GOT3 (cell line): ENCODE measurements at places on chromosomes 11 and 22.

GRCh38 chr11:11336664-11337063 lies 16.4 kb downstream of the CSNK2A3 start:
- no peak for DNase-seq

- DNase-seq = no peak
Measured at GRCh38 chr22:27836181-27836580, 34.6 kb upstream of the MN1 start.

- DNase-seq = no peak
Measured at GRCh38 chr11:95102733-95103132, 13.1 kb downstream of the ENDOD1 start.

DNA sequence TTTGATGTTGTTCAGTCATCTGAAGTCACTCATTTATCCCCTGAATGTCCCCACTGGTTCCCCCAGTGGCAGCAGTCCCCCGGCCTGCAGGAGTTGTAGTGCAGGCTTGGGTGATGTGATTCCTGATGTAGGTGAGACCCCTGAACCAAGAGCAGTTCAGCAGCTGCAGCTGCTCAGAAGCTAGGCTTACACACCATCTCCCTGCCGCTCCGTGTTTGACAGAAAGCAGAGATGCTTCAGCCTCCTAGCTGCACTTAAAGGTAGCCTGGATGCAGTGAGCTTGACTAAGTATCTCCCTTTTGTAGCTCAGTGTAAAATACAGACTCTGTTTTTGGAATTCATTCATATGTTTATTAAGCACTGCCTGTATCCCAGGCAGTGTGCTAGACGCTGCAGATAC lies 47.3 kb downstream of the C22orf31 start:
- no peak for DNase-seq

DNA sequence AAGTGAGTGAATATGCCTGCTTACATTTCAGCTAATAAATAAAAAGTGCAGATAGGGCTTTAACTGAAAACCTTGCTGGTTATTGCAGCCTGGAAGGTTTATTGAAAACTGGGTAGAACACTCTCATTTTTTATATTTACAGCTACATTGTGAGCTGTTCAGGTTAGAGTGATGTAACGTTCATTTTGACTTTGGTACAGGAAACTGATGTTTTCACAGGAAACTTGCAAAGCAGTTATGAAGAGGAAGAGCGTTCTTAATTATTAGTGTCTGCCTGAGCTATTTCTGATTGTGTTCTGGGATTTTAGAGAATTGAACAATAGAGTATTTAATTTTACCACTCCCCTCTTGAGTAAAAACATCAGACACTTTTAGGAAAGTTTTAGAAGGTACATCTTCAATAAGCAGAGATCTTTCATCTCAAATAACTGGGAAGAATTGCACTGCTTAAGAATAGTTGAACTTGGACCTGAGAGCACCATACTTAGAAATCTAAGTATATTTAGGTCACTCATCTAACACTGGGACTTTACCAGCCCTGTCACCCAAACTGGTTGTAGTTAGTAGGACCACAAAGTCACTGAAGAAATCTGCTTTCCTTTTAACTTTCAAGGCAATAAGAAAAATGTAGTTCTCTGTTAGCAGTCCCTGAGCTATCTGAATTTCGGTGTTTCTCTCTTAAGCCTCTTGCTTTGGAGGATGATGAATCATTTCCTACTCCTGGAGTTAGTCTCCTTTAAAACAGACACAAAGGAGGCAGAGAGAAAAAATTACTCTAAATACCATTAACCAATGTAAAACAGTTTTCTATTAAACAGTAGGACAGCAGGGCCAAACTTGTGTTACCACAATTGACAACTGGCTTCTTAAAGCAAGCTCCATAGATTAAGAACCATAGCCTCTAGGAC lies 128.6 kb upstream of the DDI1 start:
- no peak for DNase-seq

- DNase-seq = no peak
Measured at GRCh38 chr11:60281485-60281884, 1.0 kb downstream of the MS4A4A start.

GRCh38 chr11:61486779-61487178 lies 21.8 kb upstream of the LRRC10B start:
- DNase-seq = no peak

- no peak for DNase-seq
Measured at GRCh38 chr11:36390963-36391471, 94.9 kb downstream of the PRR5L start.

GRCh38 chr11:130528298-130529261 lies 80.1 kb downstream of the ADAMTS15 start:
- no peak for DNase-seq

DNA sequence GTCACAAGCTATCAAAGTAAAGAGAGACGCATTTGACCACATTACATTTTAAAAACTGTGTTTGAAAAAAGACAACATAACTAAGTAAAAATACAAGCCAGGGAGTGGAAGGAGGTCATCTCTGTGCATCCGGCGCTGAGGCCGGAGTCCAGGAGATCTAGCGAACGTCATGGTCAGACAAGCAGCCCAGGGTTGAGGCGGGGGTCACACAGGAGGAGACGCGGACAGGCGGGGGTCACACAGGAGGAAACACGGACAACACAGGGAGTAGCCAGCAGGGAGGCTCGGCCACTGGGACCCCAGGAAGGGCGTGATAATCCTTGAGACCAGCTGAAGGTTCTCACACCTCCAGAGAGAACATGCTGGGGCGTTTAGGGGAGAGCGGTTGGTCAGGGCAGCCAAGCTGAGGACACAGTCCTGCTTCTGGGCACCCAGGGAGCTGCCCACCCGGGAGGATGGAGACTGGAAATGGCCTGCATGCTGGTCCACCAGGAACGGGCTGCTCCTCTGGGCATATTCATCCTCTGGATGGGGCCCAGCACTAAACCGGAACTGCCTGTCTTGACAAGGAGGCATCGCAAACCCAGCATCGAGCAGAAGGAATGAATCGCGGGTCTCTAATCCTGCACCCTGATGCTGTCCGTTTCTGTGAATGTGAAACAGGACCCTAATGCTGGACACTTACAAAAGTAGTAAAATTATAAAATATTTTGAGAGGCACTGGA lies 40.9 kb upstream of the MUC5AC start:
- DNase-seq = no peak

GRCh38 chr11:43903969-43904368 lies 23.3 kb downstream of the ALKBH3 start:
- no peak for DNase-seq

DNA sequence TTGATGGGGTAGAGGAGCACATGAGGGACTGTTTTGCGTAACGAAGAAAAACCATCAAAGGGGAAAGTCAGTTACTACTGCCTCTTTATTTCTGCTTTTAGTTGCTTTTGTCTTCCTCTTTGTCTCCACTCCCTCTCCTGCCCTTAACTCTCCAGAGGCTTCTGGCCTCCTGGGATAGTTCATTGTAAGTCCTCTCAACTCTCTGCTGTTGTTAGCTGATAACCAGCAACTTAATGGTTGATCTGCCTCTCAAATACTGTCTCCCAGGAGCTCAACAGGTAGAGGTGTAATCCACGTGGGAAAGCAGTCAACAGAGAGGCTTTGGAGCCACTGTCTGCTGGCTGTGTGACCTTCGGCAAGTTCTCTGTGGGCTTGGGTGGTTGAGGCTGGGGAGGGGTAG lies 47.3 kb downstream of the CCDC81 start:
- DNase-seq = no peak

DNA sequence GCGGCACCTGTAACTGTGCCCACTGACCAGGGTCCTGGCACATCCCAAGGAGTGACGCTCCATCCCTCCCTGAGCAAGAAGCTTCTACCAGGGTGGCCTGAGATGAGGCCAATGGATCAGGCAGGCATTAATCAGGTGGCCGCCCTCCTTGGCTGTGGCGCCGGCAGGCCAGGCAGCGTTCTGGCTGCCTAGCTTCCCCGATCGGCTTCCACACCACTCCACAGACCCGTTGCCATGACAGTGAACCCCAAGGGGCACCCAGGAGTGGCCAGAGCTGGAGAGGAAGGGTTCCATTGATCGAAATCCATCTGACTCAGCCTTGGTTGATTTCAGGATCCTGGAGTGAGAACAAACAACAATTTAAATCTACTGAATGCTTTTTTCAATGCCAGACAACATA lies 20.5 kb downstream of the LRRC55 start:
- DNase-seq = no peak

- DNase-seq = no peak
Measured at GRCh38 chr11:129803533-129803932, 12.1 kb upstream of the TMEM45B start.
